Naive thymus-derived CD8-positive, alpha-beta T cell (primary cell): ENCODE measurements at places on chromosomes 4 and X. TPM values are rescaled to one million over a fixed set of nuclear protein-coding genes. Genes with fewer than 3 reads are reported as not detected.

DNA sequence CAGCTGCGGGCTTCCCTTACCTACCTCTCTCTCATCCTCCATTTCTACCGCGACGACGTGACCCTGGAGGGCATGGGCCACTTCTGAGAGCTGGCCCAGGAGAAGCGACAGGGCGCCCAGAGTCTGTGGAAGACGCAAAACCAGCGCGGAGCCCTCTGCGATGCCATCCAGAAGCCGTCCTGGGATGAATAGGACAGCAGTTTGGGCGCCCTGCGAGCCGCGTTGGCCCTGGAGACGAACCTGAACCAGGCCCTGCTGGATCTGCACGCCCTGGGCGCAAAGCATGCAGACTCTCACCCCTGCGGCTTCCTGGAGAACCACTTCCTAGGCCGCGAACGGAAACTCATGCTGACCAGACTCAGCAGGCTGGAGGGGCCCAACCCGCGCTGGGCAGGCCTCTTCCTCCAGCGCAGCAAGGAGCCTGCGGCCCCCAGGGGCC lies 52.7 kb upstream of the TMPRSS11F start:
- no peak overlapping the region for H3K27ac ChIP-seq
- no peaks in the 10 kb centered on the region for H3K36me3 ChIP-seq
- no peak for DNase-seq

DNA sequence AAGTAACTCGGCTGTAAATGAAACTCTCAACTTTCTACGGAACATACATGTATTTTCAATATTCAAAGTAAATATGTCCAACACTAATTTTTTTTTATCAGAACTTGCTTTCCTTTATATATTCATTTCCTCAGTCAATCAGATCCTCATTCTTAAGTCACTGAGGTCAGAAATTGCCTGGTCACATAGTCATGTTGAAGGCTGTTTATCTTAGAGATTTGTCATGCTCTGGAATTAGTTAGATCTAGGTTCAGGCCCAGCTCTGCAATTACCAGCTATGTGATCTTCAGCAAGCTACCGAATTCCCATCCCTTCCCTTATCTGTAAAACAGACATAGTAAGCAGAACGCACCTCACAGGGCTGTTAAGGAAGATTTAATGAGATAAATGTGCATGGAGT lies 228.8 kb downstream of the SPCS3 start:
- H3K4me1 ChIP-seq = no peaks in the 10 kb centered on the region
- no peaks in the 10 kb centered on the region for H3K27me3 ChIP-seq
- no peak for DNase-seq
- H3K27ac ChIP-seq = no peak overlapping the region
- no peak overlapping the region for H3K4me3 ChIP-seq

DNA sequence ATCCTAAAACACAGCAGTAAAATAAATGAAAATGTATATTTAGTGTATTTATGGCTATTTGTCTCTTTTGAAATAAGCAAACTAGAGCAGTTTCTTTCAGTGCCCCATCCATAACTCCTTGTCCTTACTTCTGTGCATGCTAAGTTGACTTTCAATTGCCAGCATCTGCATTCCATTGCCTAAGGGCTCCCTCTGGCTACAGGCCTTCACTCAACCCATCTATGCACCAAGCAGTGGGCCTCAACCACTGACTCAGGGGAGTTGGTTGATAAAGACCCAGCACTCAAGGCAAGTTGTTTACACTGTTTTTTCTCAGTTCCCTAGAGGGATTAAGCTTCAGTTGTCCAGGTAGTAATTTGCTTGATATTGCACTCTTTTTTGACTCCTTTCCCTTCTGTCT lies 265.7 kb downstream of the IQCM start:
- no peaks in the 10 kb centered on the region for H3K36me3 ChIP-seq
- no peak overlapping the region for H3K4me3 ChIP-seq
- H3K27me3 ChIP-seq = no peaks in the 10 kb centered on the region
- no peak overlapping the region for H3K27ac ChIP-seq
- H3K4me1 ChIP-seq = no peaks in the 10 kb centered on the region
- DNase-seq = no peak

GRCh38 chr4:183118585-183118984 lies 19.5 kb downstream of the WWC2 start:
- no peak overlapping the region for H3K4me3 ChIP-seq
- H3K4me1 ChIP-seq = peaks cover 2% of the 10 kb centered on the region
- H3K27ac ChIP-seq = no peak overlapping the region

DNA sequence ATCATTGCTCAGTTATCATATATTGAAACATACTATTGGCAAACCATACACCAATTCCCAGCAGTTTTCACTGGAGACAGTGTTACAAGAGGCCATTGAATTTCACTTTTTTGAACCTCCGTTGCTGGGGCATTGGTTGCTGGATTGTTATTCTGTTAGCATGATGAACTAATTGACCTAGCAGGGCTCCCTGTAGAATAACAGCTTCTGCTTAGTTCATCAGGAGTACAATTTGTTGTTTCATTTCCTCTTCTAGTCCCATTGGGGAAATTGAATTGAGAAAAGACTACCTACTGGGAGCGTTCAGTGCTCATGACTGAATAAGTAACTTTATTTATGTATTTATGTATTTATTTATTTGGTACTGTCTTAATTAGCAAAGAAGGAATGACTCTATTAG lies 151.6 kb downstream of the SLIT2 start:
- H3K4me1 ChIP-seq = no peaks in the 10 kb centered on the region
- H3K4me3 ChIP-seq = no peak overlapping the region
- H3K36me3 ChIP-seq = no peaks in the 10 kb centered on the region
- H3K27me3 ChIP-seq = peaks cover 7% of the 10 kb centered on the region
- H3K27ac ChIP-seq = no peak overlapping the region

DNA sequence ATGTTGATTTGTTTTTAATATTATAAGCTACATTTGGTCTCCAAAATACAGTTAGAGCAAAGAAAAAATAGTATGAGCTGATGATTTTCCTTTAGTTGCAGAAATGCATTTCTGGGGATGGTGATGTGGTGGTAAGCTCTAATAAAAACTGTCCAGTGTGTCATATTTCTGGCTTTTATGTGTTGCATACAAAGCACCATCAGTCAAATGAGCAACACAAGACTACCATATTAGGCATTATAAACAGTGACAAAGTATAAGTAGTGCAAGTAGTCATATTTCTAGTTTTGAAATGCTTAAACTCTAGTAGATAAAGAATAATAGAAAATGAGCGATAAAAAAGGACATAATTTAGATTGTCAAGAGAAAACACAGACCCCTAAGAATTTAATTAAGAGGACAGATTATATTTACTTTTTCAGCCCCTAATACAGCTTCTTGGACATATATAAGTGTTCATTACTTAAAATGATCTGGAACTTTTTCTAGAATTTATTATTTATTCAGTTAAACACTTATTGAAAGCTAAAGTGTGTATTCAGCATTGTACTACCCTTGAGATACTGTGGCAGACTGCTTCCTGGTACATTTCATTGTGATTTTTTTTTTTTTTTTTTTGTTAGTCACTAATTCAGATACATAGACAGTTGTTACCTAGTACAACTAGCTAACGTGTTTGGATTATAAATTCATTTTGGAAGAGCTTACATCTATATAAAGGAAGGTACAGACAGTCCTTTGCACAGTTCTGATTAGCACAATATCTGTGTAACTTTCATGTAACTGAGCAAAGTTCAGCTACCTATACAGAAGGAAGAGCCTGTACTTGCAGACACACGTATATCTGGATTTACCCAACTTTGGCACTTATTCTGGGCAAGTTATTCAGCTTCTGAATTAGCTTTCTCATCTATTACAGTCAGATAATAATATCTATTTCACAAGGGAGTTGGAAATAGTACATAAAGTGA lies 22.3 kb downstream of the RAP1GDS1 start:
- no peaks in the 10 kb centered on the region for H3K27me3 ChIP-seq
- DNase-seq = no peak

DNA sequence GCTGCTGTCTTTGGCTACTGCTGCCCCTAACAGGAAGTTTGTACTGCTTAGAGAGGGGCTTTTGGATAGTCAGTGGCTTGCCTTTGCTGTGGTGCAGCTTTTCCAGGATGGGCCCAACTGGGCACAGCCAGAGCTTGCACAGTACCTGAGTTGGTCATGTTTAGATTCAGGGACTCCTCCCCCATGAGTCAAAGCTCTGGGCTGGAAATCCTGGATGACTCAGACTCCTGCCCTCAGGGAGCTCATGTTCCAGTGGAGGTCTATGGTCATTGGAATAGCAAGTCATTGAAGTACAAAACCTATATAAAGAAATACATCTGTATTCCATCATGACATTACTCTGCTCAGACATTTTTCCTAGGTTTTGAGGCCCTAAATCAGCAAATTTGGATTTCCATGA lies 66.7 kb upstream of the PJA1 start:
- H3K27me3 ChIP-seq = no peaks in the 10 kb centered on the region
- H3K4me1 ChIP-seq = no peaks in the 10 kb centered on the region
- H3K27ac ChIP-seq = no peak overlapping the region
- no peaks in the 10 kb centered on the region for H3K36me3 ChIP-seq
- no peak for DNase-seq

DNA sequence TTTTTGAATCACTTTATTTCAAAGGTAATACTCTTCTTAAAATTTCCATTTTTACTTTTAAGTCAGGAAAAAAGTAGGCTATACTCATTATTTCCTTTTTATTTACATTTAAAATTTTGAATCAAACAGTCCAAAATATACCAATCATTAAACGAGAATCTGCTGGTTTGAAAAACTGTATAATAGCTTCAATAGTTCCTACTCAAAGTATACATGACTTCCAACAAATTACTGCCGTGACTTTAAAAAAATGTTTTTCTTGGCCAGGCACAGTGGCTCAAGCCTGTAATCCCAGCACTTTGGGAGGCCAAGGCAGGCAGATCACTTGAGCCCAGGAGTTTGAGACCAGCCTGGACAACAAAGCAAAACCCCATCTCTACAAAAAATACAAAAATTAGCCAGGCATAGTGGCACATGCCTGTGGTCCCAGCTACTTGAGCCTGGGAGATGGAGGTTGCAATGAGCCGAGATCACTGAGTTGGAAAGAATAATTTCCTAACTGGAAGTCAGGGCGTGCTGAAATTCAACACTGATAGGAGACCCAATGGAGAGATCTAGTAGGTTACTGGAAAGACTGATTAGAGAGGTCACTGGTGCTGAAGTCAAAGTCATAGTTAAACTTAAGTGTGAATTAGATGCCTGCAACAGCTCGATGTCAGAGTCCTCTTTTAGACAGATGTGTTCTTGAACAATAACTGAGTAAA lies 9.0 kb downstream of the KLHL8 start:
- H3K4me3 ChIP-seq = no peak overlapping the region
- no peaks in the 10 kb centered on the region for H3K27me3 ChIP-seq
- peaks cover 24% of the 10 kb centered on the region for H3K4me1 ChIP-seq

DNA sequence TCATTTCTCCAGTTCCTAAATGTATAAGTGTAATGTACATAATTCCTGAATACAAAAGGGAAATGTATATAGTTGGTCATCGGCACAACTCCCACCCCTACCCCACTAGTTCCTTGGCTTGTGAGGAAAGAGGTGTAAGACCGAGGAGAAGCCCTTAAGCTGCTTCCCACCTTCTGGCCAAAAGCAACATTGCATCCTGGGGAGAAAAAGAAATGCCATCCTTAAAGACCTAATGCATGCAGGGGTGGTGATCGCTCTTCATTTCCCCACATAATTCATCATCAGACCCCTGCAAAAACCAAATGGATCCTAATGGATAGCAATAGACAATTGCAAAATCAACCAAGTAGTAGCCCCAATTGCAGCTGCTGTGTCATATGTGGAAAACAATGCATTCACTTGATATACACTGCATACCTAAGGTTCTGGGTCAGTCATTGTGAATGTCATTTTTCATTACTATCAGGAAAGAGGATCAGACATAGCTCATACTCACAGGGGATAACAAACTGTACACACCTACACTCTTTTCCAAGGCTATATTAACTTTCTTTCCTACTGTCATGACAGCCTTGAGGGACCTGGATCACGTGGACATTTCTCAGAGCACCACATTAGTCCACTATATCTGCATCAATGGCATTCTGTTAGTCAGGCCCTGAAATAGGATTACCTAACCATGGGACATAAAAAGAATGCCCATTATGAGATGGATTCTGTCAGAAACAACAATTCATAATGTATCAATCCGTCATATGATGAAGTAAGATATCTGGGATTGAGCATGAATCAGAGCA lies 31.7 kb upstream of the NFXL1 start:
- no peak for DNase-seq
- H3K4me1 ChIP-seq = no peaks in the 10 kb centered on the region
- no peak overlapping the region for H3K4me3 ChIP-seq

- peaks cover 1% of the 10 kb centered on the region for H3K36me3 ChIP-seq
- no peaks in the 10 kb centered on the region for H3K27me3 ChIP-seq
- H3K27ac ChIP-seq = peak overlapping the region; percentile 83
- no peak overlapping the region for H3K4me3 ChIP-seq
Measured at GRCh38 chr4:159206427-159206871, 103.6 kb downstream of the RAPGEF2 start.

DNA sequence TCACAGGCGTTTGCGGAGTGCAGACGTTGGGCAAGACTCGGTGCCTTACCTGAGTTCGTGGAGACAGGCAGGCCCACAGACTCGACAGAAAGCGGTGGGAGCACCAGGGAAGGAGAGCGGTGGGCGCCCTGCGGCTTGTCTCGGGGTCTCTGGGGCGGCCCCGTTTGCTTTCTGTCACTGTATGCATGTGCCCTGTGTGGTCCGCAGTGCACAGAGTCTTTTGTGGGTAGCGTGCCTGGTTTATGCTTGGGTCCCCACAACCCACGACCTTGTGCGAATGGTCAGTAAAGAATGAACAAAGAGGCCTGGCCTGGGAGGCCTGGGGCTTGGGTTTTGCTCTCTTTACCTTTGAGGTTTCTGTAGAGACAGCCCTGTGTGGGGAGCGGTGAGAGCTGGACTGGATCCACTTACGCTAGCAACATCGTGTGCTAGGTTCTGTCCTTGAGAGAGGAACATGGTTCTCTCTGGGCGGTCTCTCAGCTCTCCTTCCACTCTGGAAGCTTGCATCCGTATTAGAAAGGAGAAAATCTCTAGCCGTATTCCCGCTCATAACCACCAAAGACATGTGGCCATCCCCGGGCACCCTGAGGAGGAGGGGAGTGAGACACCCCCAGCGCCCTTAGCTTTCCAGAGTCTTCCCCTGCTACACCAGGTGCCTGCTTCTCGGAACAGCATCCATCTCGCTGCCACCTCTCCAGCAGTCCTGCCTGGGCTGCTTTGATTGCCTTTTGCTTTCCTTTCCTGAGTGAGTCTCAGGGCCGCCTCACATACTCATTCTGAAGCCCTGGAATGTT lies 1.2 kb downstream of the TADA2B start:
- peaks cover 66% of the 10 kb centered on the region for H3K4me1 ChIP-seq
- peak overlapping the region; percentile 79 for H3K27ac ChIP-seq
- peak overlapping the region; percentile 92 for H3K4me3 ChIP-seq
- DNase-seq = no peak

GRCh38 chrX:19840899-19841648 lies 46.3 kb downstream of the SH3KBP1 start:
- H3K27me3 ChIP-seq = no peaks in the 10 kb centered on the region
- peak; percentile 27 for DNase-seq
- H3K4me1 ChIP-seq = peaks cover 72% of the 10 kb centered on the region
- H3K27ac ChIP-seq = peak overlapping the region; percentile 48

GRCh38 chr4:145278341-145279121 lies 98.1 kb upstream of the OTUD4 start:
- no peaks in the 10 kb centered on the region for H3K36me3 ChIP-seq
- no peak overlapping the region for H3K4me3 ChIP-seq
- H3K4me1 ChIP-seq = no peaks in the 10 kb centered on the region
- no peak overlapping the region for H3K27ac ChIP-seq

SH3RF1 gene
- polyA plus RNA-seq = not detected

EGF gene
- polyA plus RNA-seq = not detected

PNMA6F gene
- polyA plus RNA-seq = not detected

CENPVL1 gene
- not detected for polyA plus RNA-seq

TNMD gene
- polyA plus RNA-seq = not detected

APBB2 gene
- polyA plus RNA-seq = not detected

IL1RAPL2 gene
- not detected for polyA plus RNA-seq

SLC25A4 gene
- 15.8 TPM for polyA plus RNA-seq
